Activated CD4-positive, alpha-beta T cell treated with anti-CD3 and anti-CD28 coated beads, Interleukin-2, Interleukin-4, amounts not matched to agents 100 ng/mL and 50 ng/mL, durations not matched to agents 16 hours and 8 hours (primary cell): ENCODE measurements at places on chromosomes 6 and 20.

- peak; percentile 86 for DNase-seq
These were observed 1.8 kb upstream of the ABT1 start for GRCh38 chr6:26594730-26595632.

DNA sequence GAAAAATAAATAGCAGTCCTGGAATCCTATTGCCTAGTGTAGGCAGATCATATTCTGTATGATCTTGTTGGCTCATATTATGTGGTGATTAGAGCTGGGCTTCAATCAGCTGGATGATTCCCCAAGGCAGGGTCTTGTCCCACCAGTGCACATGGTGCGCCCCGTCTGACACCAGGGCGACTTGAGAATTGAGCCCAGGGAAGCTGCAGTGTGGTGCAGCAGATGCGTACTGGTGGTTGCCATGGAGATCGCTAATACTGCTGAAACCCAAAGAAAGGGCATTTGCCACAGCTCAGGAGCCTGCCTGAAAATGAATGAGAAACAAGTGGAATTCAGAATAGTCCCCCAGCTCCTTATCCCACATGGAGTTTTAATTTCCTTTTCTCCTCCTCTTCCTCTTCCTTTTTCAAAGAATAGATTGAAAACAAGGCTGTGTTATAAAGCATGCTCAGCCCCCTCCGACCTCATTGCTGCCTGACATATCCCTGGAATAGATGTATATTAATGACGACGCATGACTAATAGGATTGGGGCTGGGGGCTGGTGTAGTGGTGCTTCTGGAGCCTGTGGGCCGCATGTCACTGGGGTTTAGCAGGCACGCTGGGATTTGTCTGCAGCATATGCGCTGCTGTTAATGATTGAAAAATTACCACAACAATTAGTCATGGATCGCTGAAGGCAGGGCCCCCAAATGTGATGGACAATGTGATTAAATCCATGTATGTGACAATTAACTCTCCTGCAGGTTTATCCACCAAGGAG, 210.5 kb downstream of the FARS2 start:
- no peak for DNase-seq

DNA sequence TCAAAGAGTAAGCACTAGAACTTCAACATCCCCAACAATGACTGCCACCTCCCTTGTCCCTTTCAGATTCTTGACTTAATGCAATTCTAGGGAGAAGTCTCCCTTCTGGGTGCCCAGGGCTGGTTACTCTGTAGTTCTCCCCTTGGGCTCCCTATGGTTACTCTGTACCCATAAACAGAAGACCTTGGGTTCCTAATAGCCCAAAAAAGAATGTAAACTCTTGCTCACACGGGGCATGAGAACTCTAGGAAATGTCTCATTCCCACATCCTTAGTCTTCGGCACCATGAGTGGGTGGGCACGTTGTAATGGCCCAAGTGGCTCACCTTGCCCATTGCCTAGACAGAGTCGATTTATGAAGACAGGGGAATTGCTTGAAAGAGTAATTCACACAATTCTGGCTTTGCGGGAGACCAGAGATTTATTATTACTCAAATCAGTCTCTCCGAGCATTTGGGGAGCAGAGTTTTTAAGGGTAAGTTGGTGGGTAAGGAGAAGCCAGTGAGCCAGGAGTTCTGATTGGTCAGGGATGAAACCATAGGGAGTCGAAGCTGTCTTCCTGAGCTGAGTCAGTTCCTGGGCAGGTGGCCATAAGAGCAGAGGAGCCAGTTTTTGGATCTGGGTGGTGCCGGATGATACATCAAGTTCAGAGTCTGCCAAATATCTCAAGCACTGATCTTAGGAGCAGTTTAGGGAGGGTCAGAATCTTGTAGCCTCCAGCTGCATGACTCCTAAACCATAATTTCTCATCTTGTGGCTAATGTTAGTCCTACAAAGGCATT, 61.2 kb upstream of the SIRPG start:
- no peak for DNase-seq

DNA sequence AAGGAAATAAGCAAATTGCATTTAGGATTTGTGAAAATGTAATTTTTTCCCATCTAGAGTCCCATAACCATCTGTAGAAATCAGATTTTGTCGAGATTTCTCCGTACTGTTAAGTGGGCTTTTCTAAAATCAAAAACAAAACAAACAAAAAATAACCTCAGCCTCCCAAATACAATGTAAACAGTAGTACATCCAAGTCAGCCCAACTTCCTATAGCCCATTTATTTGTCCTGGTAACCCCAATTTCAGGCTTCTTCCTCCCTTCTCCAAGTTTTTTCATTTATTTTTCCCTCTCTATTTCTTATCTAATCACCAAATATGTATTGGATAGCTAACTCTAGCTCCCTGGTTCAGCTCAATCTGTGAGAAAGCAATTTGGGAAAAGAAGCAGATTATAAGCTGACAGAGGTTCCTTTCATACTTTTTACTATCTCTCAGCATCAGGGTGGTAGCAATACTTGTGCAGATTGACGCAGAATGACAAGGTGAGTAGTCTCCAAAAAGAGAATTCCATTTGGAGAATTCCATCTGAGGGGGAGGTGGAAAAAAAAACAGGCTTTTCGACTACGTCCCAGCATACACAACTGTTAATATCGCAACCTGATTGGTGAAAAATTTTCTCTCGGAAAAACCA, 132.6 kb upstream of the BTN3A2 start:
- no peak for DNase-seq

GRCh38 chr6:51777618-51778017, 309.8 kb downstream of the PKHD1 start:
- DNase-seq: no peak

DNA sequence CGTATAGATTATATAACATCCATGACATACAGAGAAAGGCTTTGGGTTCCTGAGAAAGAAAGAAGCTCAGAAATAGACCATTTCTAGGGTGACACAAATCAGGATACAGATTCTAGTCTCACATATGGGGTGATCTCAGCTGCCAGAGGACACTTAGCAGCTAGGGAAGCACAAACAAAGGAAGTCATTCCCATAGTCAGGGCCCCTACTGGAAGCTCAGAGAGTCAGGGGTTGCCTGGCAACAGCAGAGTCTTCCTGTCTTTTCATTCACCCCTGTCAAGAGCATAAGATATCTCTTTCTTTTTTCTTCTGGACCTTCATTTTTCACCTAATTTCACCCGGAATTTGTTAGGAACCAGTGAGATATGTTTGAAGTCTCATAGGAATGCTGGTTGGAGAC, 81.9 kb upstream of the IYD start:
- no peak for DNase-seq

- no peak for DNase-seq
These were observed 32.4 kb downstream of the CPXM1 start for GRCh38 chr20:2767768-2768631.

DNA sequence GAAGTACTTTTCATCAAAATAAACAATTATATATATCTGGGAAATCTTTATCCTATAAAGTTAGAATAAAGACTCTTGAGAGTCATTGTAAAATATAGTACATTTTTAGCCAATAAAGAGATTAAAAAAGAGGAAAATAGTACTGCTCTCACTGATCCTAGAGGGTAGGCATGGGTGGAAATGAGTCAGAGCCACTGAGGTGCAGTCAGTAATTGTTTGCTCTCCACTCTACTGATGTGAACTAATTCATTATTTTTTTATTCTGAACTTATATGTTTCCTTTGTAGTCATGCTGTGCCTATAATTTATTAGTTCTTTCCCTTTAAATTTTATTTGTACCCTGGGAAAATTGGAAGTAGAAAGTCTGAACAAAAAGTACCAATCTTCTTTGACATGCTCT, 1359.4 kb upstream of the GJE1 start:
- no peak for DNase-seq

DNA sequence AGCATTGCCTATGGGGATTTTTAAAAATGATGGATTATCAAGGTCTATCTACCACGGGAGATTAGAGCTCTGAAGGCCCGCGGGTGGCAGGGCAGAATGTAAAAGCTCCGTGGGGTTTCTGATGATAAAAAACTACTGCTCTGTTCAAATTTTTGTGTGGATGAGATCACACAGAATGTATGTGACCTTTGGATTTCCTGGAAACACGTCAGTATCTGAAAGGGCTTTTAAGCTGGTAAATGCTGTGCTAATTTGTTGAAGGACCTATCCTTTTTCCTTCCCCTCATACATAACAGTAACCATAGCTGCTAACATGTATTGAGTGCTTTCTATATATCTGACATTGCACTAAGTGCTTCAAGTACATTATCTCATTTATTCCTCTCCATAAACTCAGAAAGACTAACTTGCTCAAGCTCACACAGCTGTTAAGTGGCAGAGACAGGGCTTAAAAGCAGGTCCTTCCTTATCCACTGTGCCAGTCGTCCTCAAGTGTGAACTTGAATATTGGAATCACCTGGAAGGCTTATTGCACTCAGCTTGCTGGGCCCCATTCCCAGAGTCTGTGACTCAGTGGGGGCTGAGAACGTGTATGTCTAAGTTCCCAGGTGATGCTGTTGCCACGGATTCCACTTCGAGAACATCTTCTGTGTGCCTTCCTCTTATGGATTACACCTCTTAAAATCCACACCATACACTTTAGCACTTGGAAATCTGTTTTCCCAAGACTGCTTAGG, 1.9 kb upstream of the TMEM242 start:
- no peak for DNase-seq

DNA sequence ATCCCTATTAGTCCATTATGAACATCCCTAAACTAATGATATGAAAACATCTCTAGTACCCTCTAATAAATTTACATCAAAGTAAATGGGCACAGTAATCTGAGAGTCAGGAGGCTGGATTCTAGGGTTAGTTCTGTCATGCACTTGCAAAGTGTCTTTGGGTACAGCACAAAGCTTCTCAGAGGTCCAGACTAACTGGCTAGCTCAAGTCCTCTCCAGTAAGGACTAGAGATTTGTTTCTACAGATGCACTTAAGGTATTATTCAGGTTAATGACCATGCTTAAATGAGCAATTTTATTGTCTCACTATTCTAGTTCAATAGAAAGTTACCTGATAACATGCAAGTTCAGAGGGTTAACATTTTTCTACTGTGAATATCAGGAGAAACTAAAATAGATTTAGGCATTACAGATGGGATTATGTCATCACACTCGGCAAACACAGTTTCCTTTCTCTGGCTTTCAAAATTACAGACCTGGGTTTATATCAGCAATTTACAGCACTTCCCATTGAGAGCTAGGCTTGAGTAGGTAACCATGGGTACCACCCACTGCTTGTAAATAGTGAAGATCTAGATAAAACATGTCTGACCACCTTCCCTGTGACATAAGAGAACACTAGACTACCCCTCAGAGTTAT, 402.9 kb upstream of the RUNX2 start:
- DNase-seq: peak; percentile 60

DNA sequence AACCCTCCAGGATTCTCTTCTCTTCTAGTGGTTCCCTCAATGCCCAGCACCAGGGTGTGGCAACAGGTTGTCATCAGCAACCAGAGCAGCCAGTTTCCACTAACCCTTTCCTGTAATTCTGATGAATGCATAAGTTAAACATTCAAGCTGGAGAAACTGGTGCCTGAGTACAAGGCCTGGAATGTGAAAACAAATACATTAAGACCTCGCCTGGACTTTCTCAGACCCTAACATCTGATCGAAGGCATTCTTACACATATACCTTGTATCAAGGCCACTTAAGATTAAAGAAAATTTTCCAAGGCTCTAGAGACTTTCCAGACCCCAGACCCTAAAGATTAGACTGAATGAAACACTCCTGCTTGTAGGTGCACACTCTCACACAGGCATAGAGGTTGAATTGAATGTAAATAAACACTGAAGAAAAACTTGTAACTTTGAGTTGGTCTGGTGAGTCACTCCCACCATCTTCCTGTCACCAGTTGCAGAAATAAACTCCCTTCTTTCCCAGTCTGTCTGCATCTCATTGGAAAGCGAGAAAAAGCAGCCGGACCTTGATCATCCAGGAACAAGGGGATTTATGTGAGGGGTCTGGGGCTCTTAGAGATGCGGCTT, 9.0 kb downstream of the LRP11 start:
- no peak for DNase-seq

DNA sequence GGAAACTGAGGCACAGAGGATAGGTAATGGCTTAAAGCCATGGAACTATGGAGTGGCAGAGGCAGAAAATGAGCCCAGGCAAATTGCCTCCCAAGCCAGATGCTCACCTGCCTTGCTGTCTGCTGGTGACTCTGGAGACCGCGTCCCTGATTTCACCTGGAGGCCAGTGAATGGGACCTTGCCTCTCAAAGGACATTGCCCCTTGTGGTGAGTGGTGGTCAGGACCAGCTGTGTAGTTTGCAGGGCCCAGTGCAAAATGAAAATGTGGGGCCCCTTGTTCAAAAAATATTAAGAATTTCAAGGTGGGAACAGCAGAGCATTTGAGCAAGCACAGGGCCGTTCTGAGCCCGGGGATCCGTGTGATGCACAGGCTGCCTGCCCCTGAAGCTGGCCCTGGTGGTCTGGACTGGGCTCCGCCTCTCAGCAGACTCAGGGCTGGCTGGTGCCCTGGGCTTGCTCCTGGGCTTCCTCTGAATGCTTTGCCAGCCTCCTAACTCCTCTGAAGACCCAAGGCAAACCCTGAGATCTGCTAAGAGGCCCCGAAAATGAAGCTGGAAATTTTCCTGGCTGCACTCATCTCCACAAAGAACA, 19.8 kb upstream of the KCNG1 start:
- DNase-seq: no peak

GRCh38 chr6:52595000-52595795, 18.3 kb upstream of the TRAM2 start:
- no peak for DNase-seq

- DNase-seq: no peak
These were observed 28.7 kb downstream of the DNAJC5 start for GRCh38 chr20:63923651-63924050.

DNA sequence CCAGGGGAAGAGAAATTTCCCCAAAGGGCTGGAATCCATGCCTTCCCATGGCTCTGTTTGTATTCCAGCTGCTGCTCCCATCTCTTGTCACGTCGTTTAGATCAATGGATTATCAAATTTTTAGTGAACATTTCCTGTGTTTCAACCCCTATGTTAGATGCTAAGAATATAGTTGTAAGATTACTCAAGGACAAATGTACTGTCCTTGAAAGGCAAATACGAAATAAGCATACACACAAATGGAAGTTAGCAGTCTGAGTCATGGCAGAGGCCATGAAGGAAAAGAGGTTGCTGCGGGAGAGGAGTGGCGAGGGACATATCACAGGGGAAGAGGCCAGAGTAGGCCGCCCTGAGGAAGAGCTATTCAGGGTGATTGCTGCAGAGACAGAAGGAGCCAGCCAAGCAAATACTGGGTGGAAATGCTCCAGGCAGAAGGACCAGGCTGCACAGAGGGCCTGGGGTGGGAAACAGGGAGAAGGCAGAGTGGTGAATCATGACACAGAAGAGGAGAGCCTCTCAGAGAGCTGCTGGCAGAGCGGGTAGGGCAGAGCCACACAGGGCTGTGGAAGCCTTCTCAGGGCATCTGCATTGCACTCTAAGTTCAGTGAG, 219.2 kb upstream of the LRFN2 start:
- no peak for DNase-seq

- DNase-seq: no peak
These were observed 73.8 kb upstream of the TULP1 start for GRCh38 chr6:35586542-35586941.

GRCh38 chr20:44280387-44280786, 30.6 kb downstream of the FITM2 start:
- DNase-seq: no peak

- no peak for DNase-seq
These were observed 6.6 kb downstream of the PRSS35 start for GRCh38 chr6:83518816-83519480.
